Neural crest cell (in vitro differentiated cells): ENCODE measurements at places on chromosomes 3 and 15.

DNA sequence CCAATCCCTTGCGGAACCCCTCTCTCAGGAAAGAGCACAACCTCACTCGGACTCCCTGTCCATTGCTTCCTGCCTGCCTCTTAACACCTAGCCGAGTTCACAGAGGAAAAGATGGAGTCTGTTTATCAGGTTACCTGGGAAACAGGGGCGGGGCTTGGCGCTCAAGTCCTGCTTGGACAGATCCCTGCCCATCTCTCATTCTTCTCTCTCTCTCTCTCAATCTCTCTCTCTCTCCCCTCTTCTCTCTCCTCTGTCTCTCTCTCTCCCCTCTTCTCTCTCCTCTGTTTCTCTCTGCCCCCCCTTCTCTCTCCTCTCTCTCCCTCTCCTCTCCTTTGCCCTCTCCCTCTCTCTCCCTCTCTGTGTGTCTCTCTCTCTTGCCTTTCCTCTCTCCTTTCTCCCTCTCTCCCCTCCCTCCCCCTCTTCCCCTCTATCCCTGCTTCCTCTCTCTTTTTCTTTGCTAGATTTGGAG lies at the start of gene EFHB:
EFHB (minus strand) TSS at position 120 of the 469 bp plus-strand sequence. CDS start 199 bp downstream, outside the sequence.
- DNase-seq = peak; percentile 41

DNA sequence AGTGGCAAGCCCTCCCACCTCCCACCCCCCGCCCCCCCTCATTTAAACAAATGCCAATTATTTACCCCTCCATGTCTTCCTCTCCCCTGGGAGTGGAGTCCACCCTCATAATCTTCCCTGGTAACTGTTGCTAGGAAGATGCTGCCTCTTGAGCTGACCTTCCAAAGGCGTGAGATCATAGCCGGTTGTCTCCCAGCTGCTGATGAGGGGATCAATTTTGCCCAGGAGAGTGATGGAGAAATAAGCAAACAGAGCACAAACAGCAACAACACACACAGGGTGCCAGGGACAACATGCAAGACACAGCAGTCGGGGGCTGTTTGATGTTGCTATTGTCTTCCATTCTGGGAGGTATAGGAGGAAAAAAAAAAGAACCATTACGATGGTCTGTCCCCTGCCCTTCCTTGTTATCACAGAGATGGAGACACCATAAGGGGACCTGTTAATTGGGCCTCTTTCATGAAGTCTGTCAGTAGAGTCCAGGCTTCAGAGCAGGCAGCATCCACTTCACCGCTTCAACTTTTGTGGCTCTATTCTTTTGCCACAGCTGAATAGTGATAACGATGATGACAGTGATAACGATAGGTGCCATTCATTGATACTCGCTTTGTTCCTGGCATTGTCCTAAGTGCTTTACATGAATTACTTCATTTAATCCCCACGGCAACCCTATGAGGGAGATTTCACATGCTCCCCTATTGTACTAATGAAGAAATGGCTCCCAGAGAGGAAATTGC lies 76.9 kb upstream of the RGMA start:
- no peak for DNase-seq

DNA sequence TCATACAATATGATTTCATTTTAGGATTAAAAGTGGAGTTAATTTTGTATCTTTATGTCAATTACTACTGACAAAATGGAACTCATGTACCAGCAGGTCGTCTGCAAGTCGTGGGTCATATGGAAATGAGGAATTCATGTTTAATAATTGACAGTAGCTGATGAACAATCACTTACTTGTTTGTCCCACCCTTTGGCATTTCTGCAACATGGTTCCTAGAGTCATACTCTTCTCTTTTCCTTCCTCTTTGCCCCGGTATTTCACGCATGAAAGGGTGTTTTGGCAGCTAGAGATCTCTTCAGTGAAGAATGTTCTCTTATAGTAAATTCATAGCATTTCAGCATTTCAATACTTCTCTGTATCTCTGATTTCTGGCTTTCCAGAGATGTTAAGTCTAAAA lies 133.3 kb upstream of the SLC24A5 start:
- no peak for DNase-seq

DNA sequence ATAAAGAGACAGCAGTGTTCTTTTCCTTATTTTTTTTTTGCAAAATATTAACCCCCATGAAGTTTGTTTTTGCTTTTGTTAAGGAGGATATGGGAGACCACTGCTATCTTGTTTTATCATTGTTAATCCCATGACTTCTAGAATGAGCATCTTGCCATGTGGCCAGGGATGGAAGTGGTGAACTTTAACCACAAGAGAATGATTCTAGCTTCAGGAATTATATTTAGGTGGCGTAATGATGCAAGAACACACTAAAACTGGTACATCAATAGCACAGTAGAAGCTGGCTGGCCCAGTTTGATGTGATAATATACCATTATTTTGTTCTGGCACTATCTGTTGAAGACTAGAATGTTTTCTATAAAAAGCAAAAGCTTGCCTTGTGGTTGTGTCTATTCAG lies 720.9 kb downstream of the GRM7 start:
- DNase-seq = no peak

GRCh38 chr3:150419959-150420358 lies 11.9 kb downstream of the TSC22D2 start:
- no peak for DNase-seq
